Body of pancreas (tissue), 4 donors: ENCODE measurements at places on chromosomes 1 and 21. TPM values are rescaled to one million over a fixed set of nuclear protein-coding genes. Genes with fewer than 3 reads are reported as not detected.

The FALEC gene
- not detected for total RNA-seq

The LMOD1 gene
- 16.9 TPM for total RNA-seq

The TEDDM1 gene
- not detected for total RNA-seq

The IFNGR2 gene
- total RNA-seq = 32.3 TPM

The ZNF683 gene
- not detected for total RNA-seq
